ENCODE measurements at places on chromosomes 4 and X. TPM values are rescaled to one million over a fixed set of nuclear protein-coding genes. Genes with fewer than 3 reads are reported as not detected.
A peak's percentile ranks its signal among the peaks of the same experiment; 100 is the strongest.

DNA sequence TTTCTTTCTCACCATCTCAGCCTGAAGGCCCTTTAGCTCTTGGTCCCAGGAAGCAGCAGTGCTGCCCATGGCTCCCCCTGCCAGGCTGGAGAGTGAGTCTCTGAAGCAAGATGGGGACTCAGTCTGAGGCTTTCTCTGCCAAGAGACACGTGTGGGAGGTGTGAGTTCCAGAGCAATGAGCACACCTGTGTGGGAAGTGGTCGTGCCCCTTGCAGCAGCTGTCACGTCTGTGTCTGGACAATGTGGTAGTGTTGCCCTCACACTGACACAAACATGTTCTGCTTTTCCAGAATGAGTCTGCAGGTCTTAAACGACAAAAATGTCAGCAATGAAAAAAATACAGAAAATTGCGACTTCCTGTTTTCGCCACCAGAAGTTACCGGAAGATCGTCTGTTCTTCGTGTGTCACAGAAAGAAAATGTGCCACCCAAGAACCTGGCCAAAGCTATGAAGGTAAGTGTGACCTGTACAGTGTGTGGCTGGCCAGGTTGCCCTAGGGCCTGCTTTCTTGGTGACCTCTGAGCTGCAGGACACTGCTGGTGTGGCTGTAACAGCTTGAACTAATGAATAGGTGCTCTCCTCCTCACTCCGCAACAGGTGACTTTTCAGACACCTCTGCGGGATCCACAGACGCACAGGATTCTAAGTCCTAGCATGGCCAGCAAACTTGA, 1.9 kb downstream of the TACC3 start:
- DNase-seq = no peak

GRCh38 chr4:23837371-23837770, 52.5 kb downstream of the PPARGC1A start:
- no peak for DNase-seq

- DNase-seq = peak; percentile 20
These were observed 80.6 kb upstream of the CD99 start for GRCh38 chrX:2610246-2611170.

DNA sequence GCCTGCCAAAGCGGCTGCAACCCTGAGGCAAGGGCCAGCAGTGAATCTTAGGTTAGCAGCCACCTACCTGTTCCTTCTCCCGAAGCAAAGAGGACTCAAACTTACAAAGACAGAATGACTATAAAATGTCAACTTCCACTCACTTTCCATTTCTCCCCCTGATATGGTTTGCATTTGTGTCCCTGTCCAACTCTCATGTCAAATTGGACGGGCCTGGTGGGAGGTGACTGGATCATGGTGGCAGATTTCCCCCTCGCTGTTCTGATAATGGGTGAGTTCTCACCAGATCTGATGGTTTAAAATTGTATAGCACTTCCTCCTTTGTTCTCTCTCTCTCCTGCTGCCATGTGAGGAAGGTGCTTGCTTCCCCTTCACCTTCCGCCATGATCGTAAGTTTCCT, 35.3 kb upstream of the TMEM154 start:
- DNase-seq = no peak

FAM9C gene
- polyA plus RNA-seq = not detected

DNA sequence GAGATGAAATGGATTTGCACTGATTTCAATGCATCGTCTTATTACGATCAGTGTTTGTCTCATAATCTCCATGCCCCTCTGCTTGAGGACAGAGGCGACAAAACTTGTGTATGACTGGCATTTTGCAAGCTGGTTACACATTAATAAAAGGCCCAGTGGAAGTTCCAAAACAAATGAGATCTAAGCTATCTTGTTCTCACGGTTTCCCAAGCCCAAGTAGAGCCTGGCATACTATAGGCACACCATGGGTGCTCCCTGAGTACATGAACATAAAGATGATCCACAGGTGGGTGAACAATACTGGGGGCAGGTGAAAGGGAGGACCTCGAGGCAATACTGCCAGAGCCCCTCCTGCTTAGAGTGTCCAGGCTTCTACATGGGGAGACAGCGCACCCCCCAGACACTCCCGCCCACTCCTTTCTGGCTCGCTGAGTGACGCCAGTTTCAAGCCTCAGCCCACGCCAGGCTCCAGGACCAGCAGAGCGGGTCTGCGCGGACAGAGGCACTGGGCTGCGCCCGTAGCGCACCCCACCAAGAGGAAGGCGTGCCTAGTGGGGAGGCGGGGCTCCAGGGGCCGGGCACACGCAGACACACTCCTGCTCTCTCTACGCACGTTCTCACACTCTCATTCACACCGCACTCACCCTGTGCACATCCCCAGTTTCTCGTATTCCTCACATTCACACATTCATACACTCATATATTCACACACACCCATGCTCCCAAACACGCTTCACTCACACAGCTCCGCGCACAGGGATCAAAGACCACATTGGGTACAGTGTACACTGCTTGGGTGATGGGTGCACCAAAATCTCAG, 8.9 kb upstream of the GSX2 start:
- peak; percentile 33 for DNase-seq
